NCI-H1694 (cell line): ENCODE measurements at places on chromosomes 3 and 15.

DNA sequence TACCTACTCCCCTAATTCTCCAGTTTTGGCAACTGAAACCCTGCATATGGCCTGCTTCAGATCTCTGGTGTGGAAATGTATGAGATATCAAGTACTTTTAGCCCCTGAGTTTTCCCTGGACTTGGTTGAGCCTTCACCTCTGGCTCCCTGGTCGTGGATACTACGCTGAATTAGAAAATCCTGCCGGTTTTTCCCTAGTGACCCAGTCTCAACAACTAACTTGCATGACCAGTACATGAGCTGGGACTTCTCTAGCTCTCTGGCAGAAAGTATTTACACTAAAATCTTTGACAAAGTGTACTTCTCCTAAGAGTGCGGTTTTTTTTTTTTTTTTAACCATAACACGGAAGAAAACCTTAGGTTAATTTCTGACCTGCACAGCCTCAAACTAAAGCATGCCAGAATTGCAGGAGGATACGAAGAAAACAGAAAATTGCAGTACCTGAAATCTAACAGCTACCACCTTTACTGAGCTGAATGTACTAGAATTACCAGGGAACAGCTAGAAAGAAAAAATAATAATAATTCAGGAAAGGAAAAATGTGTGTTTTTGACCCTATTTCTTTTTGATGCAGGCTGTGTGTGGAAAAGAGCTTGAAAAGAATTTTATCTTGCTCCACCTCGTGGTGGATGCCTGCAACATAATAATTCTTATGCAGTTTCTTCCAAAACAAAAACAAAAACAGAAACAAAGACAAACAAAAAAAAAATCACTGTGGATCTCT, 165.6 kb downstream of the GMNC start:
- no peak for DNase-seq

DNA sequence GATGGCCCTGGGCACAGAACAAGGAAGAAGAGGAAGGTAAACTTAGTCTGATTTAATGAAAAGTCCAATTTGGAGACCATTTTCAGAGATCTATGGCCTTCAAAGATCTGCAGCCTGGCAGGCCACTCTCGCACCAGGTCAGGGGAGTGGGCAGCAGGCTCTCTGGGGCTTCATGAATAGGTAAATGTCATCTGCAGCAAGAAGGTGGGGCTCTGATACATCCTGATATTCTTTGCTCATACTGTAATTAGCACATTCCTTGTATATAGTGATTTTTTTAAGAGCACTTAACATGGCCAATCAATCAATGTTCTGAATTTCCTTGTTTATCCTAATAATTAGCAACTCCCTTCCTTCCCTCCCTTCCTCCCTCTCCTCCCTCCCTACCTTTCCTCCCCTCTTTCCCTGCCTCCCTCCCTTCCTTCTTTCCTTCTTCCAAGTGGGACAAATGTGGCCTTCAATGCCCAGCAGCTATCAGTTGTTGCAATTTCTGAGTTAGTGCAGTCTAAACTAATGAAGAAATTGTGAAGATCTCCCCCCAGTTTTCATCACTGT, 86.0 kb upstream of the LIMD1 start:
- DNase-seq, result no peak

- no peak for DNase-seq
These were observed 198.6 kb upstream of the BCL6 start for GRCh38 chr3:187943677-187944389.

GRCh38 chr15:89576417-89576773, 1.1 kb downstream of the TICRR start:
- no peak for DNase-seq
